Stimulated activated CD4-positive, alpha-beta T cell treated with anti-CD3 and anti-CD28 coated beads, Interleukin-1b, Interleukin-23, amount 100 ng/mL, for 48 hours (primary cell): ENCODE measurements at places on chromosomes 5 and 9.

DNA sequence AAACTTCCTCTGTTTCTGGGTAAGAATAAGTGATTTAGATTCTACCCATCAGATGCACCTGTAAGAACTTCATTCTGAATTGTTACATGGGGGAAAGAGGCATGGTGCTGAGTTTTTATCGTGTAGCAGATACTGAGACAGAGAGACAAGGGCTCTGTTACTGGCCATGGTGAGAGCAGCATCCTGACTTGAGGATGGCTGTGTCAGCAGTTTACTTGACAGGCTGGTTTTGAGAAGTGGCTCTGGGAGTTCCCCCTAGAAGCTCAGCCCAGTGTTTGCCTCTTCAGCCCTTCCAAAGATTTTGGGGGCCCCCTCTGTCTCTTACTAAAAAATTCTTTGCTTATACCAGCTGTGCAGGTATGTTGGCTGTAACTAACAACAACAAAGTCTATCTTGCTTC lies 510.5 kb downstream of the LRRC70 start:
- no peak for DNase-seq

- no peak for DNase-seq
Measured at GRCh38 chr9:18456624-18457237, 17.2 kb upstream of the ADAMTSL1 start.

DNA sequence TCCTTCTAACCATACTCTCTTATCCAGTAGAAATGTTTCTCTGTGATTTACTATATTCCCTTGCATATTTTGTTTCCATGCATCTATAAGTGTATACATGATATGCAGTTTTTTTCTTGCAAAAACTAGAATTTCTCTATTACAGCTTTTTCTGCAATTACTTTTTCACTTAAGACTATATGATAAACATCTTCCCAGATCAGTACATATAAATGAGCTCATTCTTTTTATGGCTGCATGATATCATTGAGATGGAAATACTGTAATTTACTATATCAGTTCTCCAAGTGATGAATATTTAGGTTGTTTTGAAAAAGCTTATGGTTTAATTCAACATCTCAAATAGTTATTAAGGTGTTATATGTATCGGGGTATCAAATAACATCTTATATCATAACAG lies 18.1 kb upstream of the ZNF608 start:
- no peak for DNase-seq

DNA sequence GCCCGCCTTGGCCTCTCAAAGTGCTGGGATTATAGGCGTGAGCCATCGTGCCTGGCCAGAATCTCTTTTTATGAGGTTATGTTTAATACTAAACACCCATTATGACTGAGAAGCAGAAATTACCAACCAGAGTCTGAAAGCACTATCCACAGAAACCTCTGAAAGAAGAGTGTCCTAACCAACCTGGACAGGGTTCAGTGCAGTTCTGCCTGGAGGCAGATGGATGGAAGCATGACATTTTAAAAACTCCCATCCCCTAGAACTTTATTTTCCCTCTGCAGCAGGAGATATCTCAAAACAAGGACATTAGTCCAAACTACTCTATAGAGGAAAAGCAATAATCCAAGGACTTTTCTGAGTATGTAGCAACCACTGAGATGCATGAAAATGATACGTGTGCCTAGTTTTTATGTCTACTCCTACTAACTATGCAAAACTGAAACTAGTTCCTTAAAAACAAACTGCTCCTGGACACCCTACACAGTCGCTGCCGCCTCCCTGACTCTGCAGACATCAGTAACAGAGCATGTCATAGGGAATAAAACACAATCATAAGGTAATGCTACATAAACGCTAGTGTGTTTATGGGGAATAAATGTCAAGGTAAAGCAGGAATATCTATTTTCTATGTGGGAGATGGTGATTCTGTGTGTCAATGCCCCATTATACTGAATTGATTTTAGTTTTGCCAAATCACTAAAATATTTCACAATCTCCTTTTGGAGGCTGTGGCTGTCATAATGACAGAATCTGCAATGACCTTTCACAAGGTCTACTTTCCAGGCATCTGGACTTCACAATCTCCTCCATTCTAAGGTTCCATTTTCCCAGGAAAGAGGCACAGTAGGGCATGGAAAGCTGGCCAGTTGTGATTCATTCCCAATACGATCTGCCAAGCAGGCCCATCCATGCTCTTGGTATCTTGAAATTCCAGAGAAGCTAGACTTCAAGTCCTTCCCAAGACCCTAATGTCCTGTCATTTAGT lies 122.8 kb downstream of the SIL1 start:
- no peak for DNase-seq

DNA sequence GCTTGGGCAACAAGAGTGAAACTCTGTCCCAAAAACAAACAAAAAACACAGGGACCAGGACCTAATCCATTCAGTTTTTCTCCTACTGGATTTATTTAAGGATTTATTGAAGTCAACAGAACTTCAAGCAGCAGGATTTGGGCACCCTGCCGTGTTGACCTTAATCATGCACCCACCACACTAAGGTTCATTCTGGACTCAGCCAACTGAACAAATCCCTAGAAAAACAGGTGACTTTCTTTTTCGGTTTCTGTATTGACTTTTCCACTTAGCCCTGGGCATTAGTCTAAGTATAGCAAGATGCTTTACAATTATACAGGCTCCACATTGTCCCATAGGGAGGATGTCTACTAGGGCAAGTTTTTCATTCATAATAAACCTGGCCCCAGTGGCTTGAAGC lies 30.0 kb downstream of the ZNF131 start:
- DNase-seq, result no peak

DNA sequence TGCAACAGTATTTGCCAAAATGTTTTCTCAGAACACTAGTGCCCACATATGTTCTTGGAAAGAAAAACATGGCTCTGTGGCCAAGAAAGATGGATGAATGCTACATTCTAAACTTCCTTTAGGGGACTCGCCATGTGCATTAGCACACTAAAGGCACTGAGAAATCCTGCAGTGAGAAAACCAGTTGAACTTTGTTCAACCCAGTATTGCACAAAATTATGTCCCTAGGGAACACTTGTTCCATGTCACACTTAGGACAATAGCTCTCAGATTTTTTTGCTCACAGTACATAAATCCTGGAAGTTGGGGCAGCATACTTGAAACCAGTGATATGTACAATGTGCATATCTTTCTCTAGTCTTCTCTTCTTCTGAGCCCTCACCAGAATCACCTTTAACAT lies 96.6 kb downstream of the ADRB2 start:
- DNase-seq, result no peak

- no peak for DNase-seq
Measured at GRCh38 chr9:120609636-120610035, 29.7 kb upstream of the CDK5RAP2 start.

DNA sequence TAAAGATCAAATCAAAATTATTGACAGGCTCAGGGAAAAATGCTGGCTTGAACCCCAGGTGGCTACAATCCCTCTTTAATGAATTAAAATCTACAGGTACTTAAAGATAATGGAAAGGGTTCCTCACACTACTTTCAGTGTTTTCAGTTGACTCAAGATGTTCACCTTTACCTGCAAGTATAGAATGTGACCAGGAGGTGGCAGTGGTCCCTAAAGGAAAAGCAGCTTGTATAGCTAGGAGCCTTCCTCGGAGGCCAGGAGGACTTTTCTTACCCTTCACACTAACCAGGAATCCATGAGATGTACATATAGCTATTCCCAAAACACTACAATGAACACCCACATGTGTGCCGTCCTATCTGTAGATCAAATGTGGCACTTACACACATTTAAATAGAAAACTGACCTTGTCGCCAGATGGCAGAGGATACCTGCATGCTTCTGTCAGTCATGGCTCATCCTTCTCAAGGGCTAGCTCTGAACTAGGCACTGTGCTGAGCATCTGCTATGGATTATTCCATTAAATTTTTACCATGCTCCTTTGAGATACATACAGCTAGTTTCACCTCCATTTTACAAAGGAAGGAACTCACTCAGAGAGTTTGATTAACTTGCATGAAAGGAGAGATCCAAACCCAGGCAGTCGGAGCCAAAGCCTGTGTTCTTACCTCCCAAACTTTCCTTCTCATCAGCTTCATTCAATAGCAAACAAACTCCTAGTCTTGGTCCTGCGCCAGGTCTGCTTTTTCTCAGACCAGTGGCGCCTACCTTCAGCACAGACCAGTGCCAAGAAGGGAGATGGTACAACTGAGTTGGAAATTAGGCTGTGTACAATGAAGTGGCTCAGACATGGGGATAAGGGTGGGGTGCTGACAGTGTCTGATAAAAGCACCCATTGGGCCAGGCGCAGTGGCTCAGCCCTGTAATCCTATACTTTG lies 24.5 kb downstream of the C9orf152 start:
- peak; percentile 47 for DNase-seq

DNA sequence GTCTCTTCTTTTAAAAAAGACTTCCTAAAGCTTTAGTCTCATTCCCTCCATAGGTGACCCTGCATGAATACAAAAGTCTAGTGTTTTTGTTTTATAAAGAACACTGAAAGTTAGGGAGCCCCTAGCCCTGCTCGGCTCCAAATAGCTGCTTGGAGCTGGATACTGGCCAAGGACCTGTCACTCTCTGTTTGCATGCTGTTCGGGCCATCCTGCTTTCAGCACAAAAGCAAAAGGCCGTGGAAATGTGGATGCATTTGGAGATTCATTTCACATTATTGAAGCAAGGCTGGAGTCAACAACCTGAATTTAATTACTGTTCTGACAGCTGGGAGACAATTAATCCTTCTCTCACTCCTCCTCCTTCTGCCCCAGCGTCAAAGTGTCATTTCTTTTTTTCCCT lies 151.7 kb upstream of the NMUR2 start:
- no peak for DNase-seq

DNA sequence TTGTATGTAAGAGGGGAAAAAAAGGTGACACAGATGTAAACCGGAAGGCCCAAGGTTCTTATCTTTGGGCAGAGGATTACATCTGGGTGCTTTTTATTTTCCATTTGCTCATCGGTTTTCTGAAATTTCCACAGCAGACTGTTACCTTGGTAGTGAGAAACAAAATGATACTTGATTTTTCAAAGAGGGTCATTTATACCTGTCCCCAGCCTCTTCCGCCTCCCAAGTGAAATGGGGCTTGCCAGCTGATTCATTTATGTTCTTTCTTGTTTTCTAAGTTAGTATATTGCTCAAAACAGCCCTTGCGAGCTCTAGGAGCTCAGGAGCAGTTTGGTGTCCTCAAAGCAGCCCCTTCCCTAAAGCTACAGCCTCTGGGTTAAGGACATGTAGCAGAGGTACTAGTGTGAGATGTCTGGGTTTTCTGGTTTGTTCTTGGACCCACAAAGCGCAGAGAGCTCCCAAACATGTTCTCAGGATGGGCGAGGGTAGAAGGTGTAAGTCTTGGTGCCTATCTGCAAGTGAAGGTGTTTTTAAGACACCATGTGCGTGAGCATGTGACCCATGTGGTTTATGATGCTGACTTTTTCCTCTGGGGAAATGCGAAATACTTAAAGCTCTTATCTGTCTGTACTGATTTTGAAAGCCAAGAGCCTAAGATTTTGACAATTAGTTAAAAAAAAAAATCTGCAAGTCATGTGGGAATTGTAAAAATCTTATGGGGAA lies 38.3 kb downstream of the DAPK1 start:
- peak; percentile 55 for DNase-seq

- DNase-seq, result no peak
Measured at GRCh38 chr9:3200331-3200774, 325.4 kb downstream of the RFX3 start.

- DNase-seq, result no peak
Measured at GRCh38 chr9:94057918-94058317, 26.3 kb upstream of the PTPDC1 start.

- DNase-seq, result no peak
Measured at GRCh38 chr9:86257391-86257790, 2.1 kb downstream of the C9orf153 start.

DNA sequence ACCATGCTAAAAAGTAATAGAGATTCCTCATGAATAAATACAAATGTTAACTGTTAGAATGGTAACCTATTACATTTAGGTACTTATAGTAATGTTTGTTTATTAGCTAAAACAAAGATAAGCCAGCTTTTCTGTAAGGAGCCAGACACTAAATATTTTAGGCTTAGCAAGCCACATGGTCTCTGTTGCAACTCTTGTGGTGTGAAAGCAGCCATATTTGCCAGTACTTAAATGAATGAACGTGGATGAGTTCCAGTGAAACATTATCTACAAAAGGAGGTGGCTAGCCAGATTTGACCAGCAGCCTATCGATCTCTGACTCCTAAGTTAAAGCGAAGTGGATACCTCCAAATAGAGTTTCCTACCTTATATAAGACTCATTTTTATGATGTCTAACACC lies 331.6 kb downstream of the CDH12 start:
- DNase-seq, result no peak

DNA sequence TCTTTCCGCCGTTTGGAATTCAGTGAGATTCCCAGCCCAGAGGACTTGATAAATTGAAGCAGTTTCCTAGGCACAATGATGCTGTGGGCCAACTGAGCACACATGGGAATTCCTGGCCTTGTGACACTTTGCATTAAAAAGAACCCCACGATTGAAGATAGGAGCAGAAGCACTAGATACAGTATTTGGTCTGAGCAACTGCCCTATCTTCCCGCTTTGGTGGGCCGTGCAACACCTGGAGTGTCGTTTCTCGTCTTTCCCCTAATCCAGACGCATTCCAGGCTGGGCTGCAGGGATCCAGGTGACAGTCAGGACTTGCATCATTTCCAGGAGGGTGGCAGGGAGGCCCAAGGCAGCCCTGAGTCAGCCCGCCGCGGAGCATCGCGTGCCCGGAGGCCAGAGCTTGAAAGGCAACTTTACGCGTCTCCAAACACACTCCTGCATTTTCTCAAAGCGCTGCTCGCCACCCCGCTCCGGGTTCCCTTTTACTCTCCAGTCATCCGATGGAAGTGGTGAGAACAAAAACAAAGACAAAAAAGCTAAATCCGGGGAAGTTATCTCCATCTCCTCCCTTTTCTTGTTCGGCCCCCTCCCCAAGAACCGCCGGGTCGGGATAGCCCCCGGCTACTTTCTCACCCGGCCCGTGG lies 753 bp upstream of the STC2 start:
- peak; percentile 61 for DNase-seq

DNA sequence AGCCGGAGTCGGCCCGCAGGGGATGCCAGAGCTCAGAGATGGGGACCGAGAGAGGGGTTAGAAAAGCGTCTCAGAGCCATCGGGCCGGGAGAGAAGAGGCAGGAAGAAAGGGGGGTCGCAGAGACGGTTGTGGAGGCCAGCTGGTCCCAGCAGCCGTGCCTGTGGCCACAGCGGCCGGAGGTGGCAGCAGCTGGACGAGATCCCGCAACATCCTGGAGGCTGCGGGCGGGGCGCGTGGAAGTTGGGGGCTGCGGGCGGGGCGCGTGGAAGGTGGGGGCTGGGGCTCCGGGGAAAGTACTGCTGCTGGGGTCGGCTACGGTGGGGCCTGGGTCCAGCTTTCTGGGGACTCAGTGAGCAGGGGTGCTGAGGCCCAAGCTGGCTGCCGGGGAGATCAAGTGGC lies 34.4 kb upstream of the EGFL7 start:
- no peak for DNase-seq
